ENCODE measurements at places on chromosomes 1 and 21.

- no peak for DNase-seq
- H3K36me3 ChIP-seq, result no peaks in the 10 kb centered on the region
Measured at GRCh38 chr1:93598396-93598795, 83.2 kb downstream of the BCAR3 start.

DNA sequence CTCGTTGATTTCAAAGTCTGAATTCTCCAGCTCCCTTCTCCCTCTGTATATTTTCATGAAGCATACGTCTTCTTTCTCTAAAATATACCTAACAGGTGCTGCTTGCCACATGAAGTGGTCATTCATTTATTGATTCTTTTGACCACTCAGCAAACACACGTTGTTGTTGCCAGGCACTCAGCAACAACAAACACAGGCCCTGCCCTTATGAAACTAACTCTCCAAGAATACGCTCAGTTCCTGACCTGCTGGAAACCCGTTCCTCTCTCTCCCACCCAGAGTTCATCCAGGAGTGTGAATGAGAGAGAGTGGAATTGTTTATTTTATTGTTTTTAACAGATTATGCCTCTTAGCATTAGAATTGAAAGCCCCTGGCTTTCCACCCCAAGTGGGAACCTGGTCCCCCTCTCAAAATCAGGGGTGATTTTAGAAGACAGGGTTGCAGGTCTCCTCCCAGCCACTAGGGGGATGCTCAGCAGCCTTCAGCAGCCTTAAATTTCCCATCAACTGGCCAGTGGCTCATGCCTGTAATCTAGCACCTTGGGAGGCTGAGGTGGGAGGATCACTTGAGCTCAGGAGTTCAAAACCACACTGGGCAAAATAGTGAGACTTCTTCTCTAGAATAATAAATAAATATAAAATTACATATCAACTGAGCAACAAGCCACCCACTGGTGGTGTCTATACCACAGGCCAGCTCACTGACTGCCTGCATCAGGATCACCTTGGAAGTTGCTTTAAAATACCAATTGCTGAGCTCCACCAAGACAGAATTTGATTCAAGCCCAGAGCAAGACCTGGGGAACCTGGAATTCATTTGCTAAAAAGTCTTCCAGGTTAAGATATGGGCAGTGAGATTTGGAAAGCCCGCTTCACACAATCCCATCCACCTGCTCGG is 181.0 kb upstream of the KLHDC7A start:
- no peaks in the 10 kb centered on the region for H3K27me3 ChIP-seq
- H3K27ac ChIP-seq, result no peak overlapping the region
- no peak overlapping the region for H3K4me3 ChIP-seq

DNA sequence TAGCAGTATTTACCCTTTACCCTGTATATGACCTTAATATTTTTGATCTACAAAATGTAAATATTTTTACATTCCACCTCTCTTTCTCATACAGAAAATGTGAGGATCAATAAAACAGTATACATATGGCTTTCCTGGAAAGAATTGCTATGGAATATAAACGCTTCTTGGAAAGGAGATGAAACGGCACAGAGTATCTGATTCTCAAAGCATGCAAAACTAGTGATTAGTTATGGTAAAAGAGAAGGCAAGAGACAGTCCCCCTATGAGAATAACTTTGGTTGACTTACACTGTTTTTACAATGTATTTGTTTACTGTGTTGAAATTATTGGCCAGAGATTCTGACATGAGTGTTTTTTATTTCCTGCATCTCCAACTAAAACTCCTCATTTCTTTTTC is 204.6 kb upstream of the C21orf91 start:
- no peaks in the 10 kb centered on the region for H3K36me3 ChIP-seq
- no peak for DNase-seq
- no peak overlapping the region for H3K27ac ChIP-seq
- no peak overlapping the region for H3K4me3 ChIP-seq
- H3K27me3 ChIP-seq, result no peaks in the 10 kb centered on the region

DNA sequence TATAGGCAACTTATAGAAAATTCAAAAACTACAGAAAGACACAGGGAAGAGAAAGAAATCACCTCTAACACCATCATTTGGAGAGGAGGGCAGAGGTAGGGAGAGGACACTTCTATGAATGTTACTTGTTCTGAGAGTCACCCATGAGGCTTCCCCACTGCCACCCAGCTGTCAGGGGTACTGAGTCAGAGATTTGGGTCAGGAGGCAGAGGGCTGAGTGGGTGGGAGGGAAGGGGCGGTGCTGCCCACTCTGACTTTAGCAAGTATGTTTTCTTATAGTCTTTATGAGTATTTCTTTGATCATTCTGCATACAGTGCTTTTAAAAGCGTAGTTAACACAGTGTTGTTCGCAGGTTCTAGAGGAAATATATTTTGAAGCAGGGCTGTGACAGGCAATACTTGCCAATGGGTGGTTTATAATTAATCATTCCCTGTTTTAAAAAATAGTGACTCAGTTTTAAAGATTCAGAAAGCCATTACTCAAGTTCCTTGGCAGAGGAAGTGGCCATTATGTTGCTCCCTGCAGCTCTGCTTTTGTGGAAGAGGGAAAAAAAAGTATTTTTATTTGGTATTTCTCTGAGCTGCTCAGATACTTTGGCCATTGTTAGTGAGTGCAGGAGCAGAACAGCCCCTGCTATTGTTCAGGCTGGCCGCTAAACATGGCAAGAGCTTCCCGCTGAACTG is 18.3 kb downstream of the IL6R start:
- H3K4me3 ChIP-seq, result no peak overlapping the region
- no peaks in the 10 kb centered on the region for H3K27me3 ChIP-seq
- peak; percentile 44 for DNase-seq
- no peaks in the 10 kb centered on the region for H3K36me3 ChIP-seq
- H3K27ac ChIP-seq, result no peak overlapping the region

Measured in aorta (tissue), 5 donors.